Right ventricle myocardium inferior (tissue), 1 donor: ENCODE measurements at places on chromosomes 3 and 15. TPM values are rescaled to one million over a fixed set of nuclear protein-coding genes. Genes with fewer than 3 reads are reported as not detected.

ARID3B gene
- total RNA-seq: 1.4 TPM

PPM1L gene
- 63.9 TPM for total RNA-seq

- DNase-seq: no peak
Observed at GRCh38 chr15:67127965-67128364, 62.6 kb downstream of the SMAD3 start.

GRCh38 chr15:88177451-88177850 is 79.1 kb downstream of the NTRK3 start:
- DNase-seq: no peak

- no peak for DNase-seq
Observed at GRCh38 chr3:17398959-17399551, 343.4 kb downstream of the TBC1D5 start.

DNA sequence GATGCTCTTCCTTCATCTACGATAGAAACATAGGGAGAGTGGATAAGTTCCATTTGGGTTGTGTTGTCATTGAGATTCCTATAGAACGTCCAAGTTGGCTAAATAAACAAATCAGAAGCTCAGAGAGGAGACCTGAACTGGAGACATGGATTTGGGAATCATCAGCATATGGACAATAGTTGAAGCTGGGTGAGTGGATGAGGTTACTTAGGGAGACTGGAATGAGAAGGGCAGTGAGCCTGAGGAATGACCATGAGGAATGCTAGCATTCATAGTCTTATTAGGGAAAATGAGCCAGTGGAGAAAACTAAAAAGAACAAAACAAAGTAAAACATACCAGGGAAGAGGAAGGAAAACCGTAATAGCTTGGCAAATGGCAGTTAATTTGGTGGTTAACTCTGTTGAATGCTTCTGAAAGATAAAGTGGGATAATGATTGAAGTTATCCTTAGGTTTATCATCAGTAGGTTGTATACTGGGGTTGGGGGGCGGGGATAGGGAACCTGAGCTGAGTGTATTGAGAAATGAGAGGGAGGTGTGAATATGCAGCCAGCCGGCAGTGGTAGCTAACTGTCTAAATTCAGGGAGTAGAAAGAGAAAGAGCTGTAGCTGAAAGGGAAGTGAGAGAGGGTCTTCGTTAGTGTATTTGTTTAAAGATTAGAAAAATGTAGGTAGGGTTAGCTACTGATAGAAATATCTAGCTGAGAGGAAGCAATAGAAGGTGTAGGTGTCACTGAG is 74.6 kb downstream of the ARHGEF26 start:
- no peak for DNase-seq

DNA sequence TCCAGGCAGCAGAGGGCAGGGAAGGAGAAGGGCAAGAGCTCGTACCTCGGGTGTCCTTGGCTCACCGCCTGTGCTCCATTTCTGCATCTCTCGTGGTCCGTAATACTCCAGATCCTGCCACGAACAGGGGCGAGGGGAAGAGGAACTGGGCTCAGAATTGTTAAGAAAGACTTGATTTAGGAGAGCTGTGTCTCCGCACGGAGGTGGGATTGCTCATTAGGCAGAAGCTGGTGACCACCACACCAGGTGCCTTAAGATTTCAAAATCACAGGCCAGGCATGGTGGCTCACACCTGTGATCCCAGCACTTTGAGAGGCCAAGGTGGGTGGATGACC is 37.2 kb upstream of the BDH1 start:
- DNase-seq: no peak

GRCh38 chr3:135981701-135982403 is 16.3 kb downstream of the PPP2R3A start:
- DNase-seq: no peak

DNA sequence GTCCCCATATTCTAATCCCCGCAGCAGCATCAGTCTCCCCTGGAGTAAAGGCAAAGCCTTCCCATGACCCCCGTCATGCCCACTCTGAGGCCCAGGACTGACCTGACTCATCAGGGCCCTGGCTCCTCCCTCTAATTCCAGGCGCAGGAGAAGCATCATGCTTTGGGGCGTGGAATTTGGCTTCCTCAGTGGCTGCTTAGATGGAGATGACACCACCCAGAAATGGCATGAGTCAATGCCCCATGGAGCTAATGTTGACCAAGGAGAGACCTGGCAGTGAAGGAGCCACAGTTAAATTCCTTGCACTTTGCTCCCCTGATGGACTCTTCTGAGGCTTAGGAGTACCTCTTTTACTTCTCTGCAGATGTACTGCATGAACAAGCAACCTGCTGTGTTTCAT is 204.2 kb upstream of the PROK2 start:
- no peak for DNase-seq

- no peak for DNase-seq
Observed at GRCh38 chr15:66172324-66172980, 81.1 kb downstream of the MEGF11 start.
